ENCODE measurements at places on chromosomes 3 and 15. TPM values are rescaled to one million over a fixed set of nuclear protein-coding genes. Genes with fewer than 3 reads are reported as not detected.

The LRRC3B gene
- total RNA-seq, result not detected

The MYLK gene
- 112 TPM for total RNA-seq

The ABI3BP gene
- 0.69 TPM for total RNA-seq

The IQCF5 gene
- total RNA-seq, result not detected

The NME9 gene
- total RNA-seq, result 1.0 TPM

The PYGO1 gene
- total RNA-seq, result 12.4 TPM

- DNase-seq, result no peak
Measured at GRCh38 chr3:55531321-55531720, 44.2 kb upstream of the WNT5A start.

DNA sequence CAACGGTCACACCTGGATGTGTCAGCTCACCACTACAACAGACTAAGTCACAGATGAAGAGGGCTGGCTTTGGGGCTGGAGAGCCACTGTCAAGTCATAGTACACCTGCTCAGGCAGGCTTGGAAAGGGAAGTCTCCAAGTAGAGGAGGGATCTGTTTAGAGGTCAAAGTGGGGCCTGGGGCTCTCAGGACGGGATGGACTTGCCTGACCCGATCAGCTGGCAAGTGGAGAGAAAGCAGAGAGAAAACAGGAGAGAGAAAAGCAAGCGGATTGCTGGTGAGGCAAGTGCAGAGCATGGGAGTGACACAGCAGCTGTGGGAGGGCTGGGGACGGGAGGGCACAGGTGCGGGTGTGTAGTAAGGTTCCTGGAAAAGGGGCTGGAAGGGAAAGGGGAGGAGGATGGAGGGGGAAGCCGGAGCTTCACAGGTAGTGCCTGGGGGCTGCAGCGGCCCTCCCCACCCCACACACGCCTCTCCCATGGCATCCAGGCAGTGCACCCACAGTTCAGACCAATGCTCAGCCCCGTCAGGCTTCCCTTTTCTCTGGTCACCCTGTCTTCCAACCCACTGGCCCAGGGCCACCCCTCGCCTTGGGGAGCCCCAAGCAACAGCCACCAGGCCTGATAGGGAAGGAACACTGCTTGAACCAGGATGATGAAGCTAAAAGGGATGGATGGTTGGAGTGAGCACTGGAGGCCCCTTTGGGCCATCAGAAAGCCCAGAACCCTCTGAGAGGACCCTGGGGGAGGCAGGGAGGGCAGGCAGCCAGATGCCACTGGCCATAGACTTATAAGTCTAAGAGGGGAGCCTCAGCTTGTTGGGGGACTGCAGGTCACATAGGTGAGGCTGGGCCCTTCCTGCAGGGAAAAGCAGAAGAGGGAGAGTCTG lies 8.5 kb downstream of the RPS17 start:
- DNase-seq, result no peak

DNA sequence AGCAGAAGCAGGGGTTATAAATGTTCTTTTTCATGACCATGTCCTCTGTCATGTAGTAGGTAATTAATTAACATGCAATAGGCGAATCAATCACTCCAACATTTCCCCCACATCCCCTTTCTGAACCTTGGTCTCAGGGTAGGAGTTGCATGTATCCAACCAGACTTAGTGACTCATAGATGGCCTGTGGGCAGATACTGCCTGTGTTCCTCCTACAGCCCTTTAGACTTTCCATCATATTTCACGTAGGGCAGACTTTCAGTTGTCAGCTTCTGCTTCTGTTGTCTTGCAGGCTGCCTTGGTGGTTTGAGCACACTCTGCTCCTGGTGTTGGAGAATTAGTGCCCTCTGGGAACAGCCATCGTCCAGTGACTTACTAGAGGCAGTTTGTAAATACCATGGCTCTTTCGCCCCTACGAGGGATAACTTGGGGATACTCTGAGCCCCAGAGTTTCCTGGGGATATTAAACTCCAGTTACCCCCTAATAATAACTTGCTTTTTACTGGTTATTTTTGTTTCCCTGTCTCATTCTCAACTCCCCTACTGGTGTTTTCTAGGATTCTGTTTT lies 244.4 kb downstream of the EDEM1 start:
- peak; percentile 16 for DNase-seq

DNA sequence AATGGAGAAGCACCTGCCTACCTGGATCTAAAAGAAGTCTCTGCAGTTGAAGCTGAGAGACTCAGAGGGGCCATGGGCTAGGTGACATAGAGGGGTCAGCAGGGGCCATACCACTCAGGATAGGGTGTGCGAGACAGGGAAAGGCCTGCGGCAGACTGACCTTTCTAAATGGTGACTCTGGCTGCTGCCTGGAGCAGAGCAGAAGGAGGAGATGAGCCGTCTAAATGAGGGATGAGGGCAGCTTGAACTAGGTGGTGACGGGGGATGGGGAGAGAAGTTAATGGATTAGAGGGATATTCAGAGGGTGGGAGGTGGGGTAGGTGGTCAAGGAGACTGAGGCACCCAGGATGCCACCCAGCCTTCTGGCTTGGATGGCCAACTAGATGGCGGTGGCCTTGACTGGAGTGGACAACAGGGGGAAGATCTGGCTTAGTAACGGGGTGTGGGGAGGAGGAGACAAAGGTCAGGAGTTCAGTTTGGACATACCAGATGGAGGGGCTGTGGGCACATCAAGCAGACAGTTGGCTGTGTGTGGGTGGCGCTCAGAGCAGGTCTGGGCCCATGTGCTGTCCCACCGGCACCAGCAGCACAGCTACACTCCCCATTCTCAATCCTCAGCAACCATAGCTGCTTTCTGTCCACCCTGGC lies 3.2 kb upstream of the ITIH1 start:
- no peak for DNase-seq

GRCh38 chr3:59611649-59612443 lies 562.0 kb upstream of the CFAP20DC start:
- DNase-seq, result peak; percentile 36

GRCh38 chr3:196624907-196625306 lies 14.6 kb upstream of the NRROS start:
- no peak for DNase-seq

DNA sequence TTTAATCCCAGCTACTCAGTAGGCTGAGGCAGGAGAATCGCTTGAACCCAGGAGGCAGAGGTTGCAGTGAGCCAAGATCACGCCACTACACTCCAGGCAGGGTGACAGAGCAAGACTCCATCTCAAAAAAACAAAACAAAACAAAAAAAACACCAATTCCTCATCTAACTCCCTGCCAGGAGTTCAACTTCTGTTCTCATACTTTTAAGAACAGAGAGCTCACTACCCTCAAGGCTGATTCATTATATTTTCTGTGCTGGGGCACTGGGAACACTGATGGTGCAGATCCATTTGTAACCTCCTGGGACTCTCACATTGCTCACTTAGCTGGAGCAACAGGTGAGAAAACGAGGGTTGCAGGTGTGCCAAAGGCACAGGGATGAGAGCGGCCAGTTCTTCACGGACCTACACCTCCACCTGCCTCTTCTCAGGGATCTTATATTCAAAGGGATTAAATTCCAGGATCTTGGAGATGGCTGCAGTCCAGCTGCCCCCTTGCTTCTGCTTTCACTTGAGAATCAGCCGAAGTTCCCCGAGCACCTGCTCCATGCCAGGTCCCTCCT lies 12.3 kb upstream of the CSK start:
- DNase-seq, result no peak

DNA sequence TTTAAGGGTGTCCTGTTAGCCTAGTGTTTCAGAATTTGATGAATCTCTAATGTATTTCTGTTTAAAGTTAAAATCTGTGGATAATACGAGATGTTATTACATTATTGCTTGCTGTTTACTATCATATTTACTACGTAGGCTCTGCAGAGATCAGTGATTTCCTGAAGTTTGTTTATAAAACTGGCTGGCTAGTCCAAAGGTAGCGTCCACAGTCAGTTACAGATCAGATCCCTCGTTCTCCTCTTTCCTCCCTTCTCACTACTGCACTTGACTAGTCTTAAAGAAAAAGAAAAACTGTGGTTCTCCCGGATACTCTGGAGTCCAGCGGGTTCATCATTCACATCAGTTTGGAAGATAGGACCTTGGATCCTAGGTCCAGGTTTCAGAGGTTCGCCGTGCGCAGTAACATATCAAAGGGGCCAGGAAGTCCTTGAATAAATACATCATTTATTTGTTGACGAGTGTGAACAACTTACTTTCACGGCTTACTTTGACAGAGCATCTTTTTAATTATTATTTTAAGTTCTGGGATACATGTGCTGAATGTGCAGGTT lies 35.9 kb downstream of the ASB7 start:
- DNase-seq, result no peak

All from renal cortical epithelial cell (primary cell).